ENCODE measurements at places on chromosomes 13 and 19.

DNA sequence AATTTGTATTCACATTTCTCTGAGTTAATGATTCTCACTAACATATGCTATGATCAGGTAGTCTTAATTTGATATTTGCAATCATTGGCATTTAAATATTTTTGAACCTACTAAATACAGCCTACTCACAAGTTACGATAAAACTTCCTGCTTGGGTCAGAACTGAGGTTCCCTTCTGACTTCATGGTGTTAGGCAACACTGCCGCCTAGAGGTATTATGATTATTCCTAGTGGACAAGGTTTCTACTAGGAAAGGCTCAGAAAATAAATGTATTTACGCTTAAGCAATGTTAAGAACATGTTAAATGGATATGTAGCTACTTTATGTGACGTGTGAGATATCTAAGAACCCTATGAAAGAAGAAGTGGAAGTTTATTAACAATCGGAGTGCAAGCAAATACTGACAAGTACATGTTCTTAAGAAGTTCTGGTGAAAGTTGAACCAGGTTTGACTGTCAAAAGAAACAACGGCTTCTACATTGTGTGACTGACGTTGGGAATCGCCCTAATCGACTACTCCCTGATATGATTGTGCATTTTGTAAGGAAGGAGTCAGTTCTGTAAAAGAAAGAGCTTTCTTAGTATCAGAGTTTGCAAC lies 1395.8 kb downstream of the SLITRK5 start:
- no peak for DNase-seq

DNA sequence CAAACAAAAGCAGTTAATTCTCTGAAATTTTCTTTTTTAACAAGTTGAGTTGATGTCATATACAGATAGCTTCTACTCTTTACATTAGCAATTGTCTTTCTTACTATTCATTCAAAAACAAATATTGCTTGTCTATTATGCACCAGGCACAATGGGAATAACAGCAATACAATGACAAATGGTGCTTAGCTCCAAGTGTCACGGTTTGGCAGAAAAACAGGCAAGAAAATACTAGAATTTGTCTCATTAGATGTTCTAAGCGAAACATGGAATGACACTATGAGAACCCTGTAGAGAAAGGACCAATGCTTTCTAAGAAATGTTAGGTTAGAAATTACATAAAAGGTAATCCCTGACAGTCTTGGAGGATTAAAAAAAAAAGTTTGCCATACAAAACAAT lies 187.6 kb downstream of the PCDH9 start:
- no peak for DNase-seq

DNA sequence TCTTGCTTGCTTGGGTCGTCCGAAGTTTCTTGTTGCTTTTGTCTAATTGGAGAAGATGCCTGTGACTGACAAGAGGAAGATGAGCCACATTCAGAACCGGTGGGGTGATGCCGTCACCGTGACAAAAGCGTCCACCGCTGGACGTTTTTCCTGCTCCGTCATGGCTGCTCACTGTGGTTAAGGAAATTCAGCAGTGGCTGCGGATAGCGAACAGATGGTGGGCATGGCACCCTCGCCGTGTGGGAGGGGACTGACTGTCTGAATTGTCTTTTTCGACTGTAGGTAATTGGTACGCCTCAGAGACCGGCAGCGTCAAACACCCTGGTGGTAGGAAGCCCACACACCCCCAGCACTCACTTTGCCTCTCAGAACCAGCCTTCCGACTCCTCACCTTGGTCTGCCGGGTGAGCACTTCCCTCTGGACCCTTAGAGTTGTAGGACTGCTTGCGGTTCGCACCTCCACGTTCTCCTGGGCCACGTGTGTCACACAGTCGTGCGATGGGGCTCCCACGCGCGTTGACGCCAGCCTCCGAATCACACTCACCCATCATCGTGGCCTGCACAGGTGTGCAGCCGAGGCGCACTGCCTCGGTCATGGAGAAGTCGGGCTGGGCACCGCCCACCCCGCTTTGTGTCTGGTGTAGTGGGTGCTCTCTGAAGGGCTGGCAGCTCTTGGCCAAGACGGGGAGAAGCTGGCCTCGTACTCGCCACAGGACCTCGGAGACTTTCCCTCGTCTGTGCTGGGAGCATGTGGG lies 26.5 kb downstream of the ATP4B start:
- no peak for DNase-seq

GRCh38 chr13:82220641-82221040 lies 1661.6 kb downstream of the SLITRK1 start:
- no peak for DNase-seq

- no peak for DNase-seq
These were observed 60.0 kb upstream of the SERP2 start for GRCh38 chr13:44313674-44314073.

DNA sequence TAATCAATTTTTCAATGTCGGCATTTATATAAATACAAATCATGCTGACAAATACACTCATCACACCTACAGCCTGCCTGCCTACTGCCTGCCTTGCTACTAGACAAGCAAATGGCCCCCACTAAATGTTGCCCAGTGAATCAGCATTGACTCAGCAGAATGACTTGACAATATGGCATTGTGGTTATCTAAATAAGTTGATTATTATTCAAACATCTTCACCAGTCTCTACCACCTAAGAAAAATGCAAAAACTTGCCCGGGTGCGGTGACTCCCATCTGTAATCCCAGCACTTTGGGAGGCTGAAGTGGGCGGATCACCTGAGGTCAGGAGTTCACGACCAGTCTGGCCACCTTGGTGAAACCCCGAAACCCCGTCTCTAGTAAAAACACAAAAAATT lies 296.1 kb downstream of the PCDH9 start:
- no peak for DNase-seq

DNA sequence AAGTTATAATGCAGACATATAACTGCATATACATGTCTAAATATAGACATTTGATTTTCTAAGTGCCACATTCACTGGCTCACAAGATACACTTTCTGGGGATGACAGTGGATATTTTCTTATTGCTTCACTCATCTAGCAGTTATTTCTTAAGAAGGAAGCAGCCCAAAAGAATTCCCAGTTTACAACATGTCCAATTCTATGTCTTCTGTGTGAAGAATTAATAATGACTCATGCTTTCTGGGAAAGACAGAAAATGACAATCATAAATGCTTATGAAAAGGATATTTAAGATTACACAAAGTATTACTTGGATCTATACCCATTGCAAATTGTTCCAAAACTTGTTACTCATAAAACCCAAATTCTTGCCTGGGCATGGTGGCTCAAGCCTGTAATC lies 543.4 kb downstream of the SUCLA2 start:
- no peak for DNase-seq

DNA sequence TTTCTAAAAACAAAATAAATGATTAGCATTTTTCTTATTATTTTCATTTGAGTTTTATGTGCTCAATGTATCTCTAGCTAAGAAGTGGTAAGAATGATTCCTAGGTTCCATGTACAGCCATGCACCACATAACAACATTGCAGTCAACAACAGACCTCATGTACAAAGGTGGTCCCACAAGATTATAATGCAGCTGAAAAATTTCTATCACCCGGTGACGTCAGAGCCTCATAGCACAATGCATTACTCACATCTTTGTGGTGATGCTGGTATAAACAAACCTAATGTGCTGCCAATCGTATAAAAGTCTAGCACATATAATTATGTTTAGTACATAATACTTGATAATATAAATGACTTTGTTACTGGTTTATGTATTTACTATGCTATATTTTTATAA lies 120.5 kb downstream of the SLC7A1 start:
- DNase-seq: no peak

DNA sequence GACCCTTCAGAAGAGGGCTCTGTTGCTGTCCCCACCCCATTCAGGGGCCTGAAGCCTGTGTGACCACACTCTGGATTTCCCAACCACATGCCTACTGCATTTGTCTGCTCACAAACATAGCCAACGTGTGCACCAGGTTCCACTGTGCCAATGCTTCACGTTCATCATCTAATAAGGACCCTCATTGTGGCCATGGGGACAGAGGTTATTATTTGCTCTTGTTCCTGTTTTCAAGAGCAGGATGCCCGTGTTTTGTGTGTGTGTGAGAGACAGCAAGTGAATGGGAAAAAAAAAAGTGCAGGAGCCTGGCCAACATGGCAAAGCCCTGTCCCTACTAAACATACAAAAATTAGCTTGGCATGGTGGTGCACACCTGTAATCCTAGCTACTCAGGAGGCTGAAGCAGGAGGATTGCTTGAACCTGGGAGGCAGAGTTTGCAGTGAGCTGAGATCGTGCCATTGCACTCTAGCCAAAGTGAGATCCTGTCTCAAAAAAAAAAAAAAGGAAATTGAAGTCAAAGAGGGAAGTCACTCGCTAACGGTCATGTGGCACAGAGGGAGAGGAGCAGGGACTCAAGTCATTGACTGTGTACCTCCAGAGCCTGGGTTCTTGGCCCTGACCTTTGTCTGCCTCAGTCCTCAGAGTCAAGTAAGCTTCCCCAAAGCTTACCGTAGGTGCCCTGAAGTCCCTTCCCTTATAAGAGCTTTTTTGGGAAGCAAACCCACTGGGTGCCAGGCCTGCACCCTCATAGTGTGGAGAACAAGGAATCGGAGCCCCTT lies 6.9 kb downstream of the B3GNT8 start:
- no peak for DNase-seq

- no peak for DNase-seq
These were observed 2.2 kb downstream of the PALM3 start for GRCh38 chr19:14059652-14060155.

GRCh38 chr19:43414554-43414953 lies at the start of gene TEX101:
TEX101 (plus strand) TSS chr19:43414890; CDS start chr19:43415920, 1,030 bp downstream.
- no peak for DNase-seq

DNA sequence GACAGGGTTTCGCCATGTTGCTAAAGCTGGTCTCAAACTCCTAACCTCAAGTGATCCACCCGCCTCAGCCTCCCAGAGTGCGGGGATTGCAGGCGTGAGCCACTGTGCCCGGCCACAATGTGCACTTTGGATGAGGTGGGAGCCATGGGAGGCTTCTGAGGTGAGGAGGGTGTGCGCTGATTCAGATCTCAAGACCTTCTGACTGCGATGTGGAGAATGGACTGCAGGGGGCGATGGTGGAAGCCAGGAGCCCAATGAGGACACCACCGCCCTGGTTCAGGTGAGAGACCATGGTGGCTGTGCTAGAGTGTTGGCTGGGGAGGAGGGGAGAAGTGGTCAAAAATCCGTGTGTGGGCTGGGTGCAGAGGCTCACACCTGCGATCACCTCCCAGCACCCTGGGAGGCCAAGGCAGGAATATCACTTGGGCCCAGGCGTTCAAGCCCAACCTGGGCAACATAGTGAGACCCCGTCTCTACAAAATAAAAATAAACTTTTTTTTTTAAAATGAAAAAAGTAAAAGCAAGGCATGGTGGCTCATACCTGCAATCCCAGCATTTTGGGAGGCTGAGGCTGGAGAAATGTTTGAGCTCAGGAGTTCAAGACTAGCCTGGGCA lies 5.6 kb downstream of the INAFM1 start:
- DNase-seq: peak; percentile 51

Measured in stimulated activated CD4-positive, alpha-beta T cell treated with anti-CD3 and anti-CD28 coated beads, Interleukin-15, amount 100 ng/mL, for 48 hours (primary cell).